ENCODE measurements at places on chromosomes 3 and 15. TPM values are rescaled to one million over a fixed set of nuclear protein-coding genes. Genes with fewer than 3 reads are reported as not detected.

DNA sequence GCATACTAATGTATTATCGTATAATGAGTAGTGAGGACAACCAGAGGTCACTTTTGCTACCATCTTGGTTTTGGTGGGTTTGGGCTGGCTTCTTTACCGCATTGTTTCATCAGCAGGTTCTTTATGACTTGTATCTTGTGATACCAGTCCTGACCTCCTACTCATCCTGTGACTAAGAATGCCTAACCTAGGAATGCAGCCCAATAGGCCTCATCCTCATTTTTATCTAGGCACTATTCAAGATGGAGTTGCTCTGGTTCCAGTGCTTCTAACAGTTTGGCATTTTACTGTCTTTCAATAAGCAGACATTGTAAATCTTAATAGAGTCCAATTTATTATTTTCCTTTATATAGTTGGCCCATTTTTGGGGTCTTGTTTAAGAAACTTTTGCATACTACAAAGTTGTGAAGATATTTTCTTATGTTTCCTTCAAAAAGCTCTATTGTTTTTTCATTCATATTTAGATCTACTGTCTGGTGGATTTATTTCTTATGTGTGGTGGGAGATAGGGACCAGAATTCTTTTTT is 60.8 kb upstream of the RNU6-1 start:
- DNase-seq, result no peak

- DNase-seq, result no peak
These were observed 12.2 kb upstream of the CACNA1D start for GRCh38 chr3:53482227-53482626.

DNA sequence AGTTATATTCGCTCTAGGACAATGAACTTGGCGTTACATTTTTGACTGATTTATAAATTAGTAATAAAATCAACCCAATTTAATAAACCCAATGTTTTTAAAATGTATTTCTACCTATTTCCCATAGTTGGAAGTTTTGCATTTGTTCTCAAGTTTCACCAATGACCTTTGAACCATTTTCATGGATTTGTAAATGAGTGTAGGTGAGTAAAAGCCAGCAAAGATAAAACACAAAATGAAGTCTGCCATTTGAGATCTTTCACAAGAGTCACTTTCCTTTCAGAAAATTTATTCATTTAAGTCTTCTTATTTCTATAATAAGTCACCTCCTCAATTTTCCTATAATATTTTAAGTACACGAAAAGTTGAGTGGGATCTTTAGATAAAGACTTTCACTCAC is 92.1 kb downstream of the MEIS2 start:
- no peak for DNase-seq

DNA sequence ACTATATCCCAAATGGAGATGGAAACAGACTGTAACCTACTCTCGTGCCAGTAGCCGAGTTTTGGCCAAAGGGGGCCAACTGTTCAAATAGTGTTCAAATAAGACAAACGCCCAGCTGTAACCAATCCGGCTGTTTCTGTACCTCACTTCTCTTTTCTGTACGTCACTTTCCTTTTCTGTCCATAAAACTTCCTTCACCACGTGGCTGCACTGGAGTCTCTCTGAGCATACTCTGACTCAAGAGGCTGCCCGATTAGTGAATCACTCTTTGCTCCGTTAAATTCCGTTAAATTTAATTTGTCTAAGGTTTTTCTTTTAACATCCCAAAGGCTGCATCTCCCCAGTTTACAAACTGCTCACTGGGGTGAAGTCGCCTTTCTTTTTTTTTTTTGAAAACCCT is 219.2 kb upstream of the P2RY1 start:
- peak; percentile 5 for DNase-seq

PLCB2 gene
- 0.87 TPM for polyA plus RNA-seq

GRCh38 chr15:71691458-71692417 is 118.6 kb upstream of the NR2E3 start:
- peak; percentile 95 for DNase-seq

GRCh38 chr3:195549931-195550519 is 6.9 kb upstream of the PPP1R2 start:
- DNase-seq, result no peak

- no peak for DNase-seq
These were observed 6.0 kb downstream of the CCDC12 start for GRCh38 chr3:46970391-46971091.

- DNase-seq, result no peak
These were observed 43.5 kb downstream of the CACNA2D3 start for GRCh38 chr3:54165865-54166264.

DNA sequence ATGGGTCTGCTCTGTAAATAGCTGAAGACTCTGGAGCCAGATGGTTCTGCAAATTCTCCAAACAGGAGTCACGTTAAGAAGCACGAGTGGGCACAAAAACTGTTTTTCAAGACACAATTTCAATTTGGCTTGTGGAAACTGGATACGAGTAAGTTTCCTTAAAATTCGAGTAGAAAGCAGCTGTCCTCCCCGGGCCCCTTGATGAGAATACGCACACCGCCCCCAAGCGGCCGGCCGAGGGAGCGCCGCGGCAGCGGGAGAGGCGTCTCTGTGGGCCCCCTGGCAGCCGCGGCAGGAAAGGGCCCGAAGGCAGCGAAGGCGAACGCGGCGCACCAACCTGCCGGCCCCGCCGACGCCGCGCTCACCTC is 778 bp upstream of the THBS1 start:
- peak; percentile 98 for DNase-seq

DNA sequence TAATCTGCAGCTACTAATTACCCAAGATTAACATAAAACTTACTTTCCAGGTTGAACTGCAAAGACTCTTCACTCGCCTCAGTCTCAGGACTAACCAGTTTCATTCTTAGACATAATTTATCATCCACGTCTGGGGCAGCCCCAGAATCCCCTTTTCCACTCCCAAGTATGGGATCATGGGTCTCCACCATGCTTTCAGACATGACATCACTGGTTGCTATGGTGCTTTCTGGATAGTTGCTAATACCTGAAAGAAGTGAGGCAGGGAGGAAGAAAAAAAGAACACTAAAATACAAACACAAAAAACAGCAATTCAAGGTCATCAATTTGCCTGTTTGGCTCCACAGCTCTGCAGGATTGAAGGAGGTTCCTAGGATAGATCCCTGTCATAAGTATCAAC is 46.6 kb downstream of the TP53BP1 start:
- no peak for DNase-seq

- DNase-seq, result no peak
These were observed 98.4 kb downstream of the GABRB3 start for GRCh38 chr15:26674467-26674866.

DNA sequence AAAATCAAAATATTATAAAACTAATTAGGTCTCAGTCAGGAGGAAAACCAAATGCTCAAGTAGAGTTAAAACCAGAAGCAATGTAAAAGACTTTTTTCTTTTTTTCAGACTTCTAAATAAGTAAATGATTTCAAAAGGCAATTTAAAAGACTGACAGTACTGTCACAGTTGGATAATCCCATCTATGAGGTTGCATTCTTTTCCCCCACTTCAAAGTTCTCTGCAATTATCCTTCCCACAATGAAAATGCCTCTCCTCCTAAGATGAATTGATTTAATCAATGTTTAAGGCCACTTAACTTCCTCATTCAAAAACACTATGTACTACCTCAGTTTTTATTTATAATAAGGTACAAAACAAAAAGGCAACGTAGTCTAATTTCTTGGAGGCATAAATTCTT is 8.1 kb downstream of the MRPL3 start:
- DNase-seq, result no peak

GRCh38 chr15:96344706-96345559 is 14.4 kb downstream of the NR2F2 start:
- DNase-seq, result no peak

DNA sequence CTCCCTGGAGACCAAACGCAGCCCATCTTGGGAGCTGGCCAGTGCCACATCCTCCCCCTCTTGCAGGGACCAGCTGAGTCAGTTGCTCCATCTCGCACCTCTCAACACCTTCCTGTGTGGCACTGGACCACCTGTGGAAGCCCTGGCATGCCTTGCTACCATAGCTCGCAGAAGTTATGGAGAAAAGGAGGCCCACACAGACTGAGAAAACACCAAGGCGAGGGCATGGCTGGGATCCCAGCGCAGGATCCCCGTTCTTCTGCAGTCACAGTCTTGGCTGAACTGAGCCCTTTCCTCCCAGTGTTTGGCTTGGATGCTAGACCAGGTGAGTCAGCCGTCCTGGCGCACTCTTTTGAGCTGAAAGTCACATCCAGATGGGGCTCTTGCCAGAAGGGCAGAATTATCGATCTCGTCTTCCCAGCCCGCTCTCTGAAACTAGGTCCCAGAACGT is 46.9 kb downstream of the CHRD start:
- DNase-seq, result no peak

GRCh38 chr3:131711114-131711768 is 208.5 kb upstream of the MRPL3 start:
- no peak for DNase-seq

ACTC1 gene
- 2.8 TPM for polyA plus RNA-seq

- DNase-seq, result peak; percentile 65
These were observed 164.3 kb downstream of the MCTP2 start for GRCh38 chr15:94395640-94396039.

TGM4 gene
- polyA plus RNA-seq, result 0.10 TPM

- peak; percentile 39 for DNase-seq
These were observed 52.8 kb downstream of the MGA start for GRCh38 chr15:41713047-41713446.

- DNase-seq, result no peak
These were observed 22.5 kb downstream of the CNTN3 start for GRCh38 chr3:74591946-74592345.

- no peak for DNase-seq
These were observed 6.3 kb downstream of the RFT1 start for GRCh38 chr3:53123953-53124352.

SLC9C1 gene
- polyA plus RNA-seq, result not detected

DNA sequence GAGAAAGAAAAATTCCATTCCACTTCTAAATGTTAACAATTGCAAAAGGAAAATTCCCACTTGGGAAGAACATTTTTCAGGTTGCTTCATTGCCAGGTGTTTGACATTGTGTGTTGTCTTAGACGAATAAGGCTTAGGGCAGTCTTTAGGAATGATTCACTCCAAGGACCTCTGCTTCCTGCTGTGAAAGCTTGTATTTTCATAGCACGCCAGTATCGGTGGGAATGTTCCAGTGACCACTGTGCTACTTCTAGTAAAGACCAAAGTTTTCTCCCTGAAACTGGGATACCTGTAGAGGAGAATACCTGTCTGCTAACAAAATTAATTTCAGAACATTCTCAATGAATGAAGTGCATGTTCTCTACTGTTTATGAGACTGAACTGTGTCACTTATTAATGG is 64.1 kb downstream of the CDIN1 start:
- DNase-seq, result peak; percentile 29

- no peak for DNase-seq
These were observed 997 bp downstream of the FYCO1 start for GRCh38 chr3:45994419-45995235.

DNA sequence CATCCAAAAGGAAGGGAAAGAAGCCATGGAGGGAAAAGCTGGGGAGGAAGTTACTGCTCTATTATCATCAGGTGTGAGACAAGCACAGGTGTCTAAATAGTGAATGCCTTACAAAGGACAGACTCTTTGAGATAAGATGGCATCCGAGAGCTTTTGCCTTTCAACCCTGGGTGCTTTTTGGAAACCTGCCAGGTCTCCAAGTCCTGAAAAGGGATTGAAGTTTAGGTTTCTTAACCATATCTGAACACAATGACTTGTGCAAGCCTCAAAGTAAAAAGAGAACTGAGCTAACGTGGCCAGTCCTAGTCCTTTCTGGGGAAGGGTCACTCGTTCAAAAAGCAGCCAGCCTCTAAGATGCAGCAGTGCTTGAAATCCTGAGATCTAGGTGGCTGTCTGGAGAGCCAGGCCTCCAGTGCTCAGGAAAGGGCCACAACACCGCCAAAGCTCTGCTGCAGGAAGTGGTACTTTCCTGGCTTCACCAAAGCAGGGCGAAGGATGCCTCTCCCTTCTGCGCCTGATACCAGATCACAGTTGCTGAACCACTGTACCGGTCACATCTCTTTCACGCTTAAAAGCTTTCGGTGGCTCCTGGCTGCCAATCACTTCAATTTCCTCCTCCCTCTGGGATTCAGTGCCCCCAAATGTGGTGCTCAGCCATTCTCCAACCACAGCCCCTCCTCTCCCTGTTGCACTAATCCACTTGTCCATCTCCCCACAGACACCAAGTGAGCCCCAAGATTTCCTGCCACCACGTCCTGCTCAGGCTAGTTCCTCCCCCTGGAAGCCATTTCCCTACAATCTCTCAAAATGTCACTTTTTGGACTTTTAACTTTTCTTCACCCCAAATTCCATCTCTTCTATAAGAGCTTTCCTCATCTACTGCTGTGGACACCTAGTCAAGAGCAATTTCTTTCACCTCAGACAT is 104.1 kb upstream of the LPP start:
- DNase-seq, result no peak

ADPRH gene
- polyA plus RNA-seq, result 0.06 TPM

FBXO40 gene
- not detected for polyA plus RNA-seq

NEK10 gene
- polyA plus RNA-seq, result 2.2 TPM

CXCR6 gene
- not detected for polyA plus RNA-seq

DNA sequence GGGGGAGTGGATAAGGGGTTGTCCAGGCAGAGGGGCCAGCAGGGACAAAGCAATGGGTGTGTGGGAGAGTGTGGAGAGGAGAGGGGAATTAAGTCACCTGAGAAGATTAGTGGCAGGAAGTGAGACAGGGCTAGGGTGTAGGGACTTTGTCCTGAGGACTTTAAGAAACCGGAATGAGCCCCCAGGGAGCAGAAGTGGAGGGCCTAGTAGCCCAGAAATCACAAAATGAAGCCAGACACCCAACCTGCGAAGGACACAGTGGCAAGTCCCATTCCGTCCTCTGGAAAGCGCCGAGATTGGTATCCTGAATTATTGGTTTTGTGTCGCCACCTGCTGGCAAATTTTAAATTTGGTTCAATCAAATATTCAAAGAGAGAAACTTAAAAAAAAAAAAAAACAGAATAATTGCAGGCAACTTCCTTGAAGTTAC is 78.0 kb upstream of the SLC25A36 start:
- DNase-seq, result peak; percentile 39
